ENCODE measurements at places on chromosomes 12 and 14.
A peak's percentile ranks its signal among the peaks of the same experiment; 100 is the strongest.

- no peak for DNase-seq
Measured at GRCh38 chr14:92217936-92218335, 96.2 kb downstream of the CPSF2 start.

DNA sequence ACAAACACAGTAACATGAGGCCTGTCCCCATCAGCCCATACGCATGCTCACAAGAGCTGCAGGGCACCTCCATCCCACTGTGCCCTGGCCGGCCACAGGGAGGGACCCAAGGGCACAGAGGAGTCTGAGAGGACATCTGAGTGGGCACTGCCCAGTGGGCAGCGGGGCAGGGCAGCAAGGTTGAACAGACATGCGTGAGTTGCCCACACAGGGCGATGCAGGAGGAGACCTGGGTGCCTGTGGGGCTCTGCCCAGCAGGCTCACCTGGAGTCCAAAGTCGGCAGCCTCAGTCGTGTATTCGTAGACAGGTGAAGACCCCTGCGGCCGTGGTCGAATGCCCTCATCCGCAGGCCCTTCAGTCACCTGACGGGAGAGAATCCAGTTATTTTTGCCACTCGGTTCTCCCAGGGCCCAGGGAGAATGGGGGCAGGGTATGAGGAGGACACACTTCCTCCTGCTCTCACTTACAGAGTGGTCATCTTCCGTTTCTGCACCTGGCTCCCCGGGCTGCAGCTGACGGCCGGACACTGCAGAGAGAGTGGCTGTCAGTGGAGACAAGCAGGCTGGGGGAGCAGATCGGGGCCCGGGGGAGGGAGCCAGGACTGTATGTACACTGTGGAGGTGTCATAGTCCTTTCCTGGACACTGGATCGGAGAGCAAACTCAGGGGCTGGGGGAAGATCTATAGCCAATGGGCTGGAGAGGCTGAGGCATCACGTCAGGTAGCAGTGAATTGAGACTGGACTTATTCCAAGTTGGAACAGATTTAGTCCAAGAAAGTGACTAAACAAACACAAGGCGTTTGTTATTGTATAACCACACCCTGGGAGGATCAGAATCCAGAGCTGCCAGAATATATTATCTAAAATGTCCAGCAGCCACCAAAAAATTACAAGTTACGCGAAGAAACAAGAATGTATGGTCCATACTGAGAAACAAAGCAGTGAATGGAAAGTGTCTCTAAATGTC lies 20.7 kb downstream of the AHNAK2 start:
- DNase-seq, result no peak

DNA sequence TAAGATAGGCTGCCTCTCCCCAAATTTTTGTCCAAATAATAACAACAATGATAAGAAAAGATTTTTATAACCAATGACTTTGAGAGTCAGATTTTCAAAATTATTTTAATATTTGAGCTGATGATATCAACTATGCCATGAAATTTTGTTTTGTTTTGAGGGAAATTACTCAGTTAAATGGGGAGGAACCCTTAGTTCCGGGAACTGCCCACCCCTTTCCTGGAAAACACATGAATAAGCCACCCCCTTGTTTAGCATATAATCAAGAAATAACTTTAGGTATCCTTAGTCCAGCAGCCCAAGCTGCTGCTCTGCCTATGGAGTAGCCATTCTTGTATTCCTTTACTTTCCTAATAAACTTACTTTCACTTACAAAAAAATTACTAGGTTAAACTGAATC lies 61.4 kb downstream of the HMGA2 start:
- no peak for DNase-seq

GRCh38 chr12:1507308-1507707 lies 87.1 kb downstream of the FBXL14 start:
- no peak for DNase-seq

DNA sequence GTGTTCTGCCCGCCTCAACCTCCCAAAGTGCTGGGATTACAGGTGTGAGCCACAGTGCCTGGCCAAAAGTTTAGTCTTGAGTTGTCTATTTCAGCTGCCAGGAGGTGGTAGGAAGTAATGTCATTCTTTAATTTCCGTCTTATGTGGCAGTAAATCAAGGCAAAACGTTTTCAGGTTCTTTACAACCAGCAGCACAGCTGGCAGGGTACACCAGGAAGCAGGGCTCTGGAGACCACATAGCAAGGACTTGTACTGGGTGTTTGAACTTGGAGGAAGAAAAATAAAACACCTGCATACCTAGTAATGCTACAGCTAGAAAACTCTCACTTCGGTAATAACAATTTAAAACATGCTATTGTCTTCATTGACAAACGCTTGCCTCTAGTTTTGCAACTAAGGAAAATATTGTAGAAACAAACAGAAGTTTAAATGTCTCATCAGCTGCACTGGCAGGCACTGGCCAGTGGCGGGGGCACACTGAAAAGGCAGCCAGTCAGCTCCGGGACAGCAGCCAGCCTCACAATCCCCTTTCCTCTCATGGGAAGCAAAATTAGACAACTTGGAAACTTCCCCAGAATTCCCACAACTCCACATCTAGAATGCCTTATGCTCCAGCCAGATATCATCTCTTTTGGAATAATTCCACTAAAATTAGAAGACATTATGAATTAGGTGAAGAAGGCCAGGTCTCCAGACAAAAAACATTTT lies 72.2 kb downstream of the CLIP1 start:
- DNase-seq, result no peak

DNA sequence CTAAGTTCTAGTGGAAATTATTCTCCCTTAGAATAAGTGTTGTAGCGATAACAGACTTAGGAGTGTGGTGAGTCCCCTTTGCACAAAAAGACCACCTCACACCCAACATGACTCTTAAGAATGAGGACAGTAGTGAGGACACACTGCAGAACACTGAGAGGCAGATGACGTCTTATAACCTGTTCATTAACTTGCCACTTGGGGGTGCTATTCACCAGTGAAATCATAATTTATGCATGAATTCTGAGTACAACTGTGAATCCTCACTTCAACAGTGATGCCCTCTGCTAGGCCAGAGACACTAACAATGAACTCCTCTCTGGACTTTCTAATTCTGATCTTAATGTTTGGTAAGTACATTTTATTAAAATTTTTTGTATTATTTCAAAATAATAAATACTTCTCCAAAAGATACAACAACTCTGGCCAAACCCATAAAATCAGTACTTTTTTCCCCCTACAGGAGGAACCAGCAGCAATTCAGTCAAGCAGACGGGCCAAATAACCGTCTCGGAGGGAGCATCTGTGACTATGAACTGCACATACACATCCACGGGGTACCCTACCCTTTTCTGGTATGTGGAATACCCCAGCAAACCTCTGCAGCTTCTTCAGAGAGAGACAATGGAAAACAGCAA lies 274.7 kb downstream of the DAD1 start:
- peak; percentile 66 for DNase-seq

DNA sequence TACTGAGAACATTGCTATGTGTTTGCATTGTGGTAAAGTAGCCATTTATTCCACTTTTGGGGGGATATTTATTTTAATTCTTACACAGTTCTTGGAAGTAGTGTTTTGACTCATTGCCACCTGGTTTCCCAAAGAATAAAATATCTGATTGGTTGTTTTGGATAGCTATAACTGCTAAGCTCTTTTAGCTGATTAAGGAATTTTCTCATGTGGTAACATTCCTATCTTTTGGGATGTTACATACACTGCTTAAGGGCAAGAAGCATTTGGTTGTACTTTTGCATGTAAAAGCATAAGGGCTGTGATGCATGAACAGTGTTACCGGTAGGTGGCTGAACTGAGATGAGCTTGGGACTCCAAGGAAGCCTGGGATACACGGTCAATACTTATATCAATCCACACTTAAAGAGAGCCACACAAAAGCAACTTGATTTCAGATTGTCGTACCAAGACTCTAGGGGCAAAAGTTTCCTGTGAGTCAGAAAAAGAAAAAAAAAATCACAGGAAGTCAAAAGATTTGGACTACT lies 71.4 kb upstream of the PRKD1 start:
- DNase-seq, result peak; percentile 8

- DNase-seq, result no peak
Measured at GRCh38 chr12:92879698-92880322, 49.3 kb downstream of the EEA1 start.

- no peak for DNase-seq
Measured at GRCh38 chr12:21546716-21547115, 20.6 kb downstream of the SPX start.

DNA sequence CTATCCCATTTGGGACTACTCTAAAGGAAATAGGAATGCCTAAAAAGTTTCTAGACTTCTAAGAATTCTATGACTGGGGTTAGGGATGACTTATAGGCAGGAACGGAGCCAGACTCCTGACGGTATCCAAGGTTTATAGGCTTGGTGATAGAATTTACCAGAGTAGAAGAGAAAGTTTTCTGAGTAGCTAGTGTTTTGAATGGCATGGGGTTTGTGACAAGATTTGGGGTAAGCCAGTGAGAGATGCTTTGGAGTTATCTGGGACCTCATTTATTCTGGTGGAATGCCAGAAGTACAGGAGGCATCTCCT lies 444.6 kb downstream of the RAD51B start:
- DNase-seq, result no peak

DNA sequence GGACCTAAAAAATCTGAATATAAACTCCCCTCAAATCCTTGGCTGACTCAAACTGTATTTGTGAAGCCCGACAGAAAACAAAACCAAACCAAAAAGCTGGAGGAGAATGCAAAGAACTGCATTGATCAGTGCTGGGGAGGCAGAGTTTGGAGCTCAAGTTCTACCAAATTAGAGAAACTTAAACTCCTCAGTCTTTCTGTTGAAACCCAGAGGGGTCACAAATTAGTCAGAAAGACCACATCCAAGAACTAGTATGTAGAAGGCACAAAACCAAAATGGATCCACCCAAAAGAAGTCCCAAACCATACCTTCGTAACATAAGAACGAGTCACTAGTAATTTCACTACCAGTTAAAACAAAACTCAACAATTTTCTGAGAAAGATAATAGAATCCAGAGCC lies 15.3 kb upstream of the PRKAB1 start:
- no peak for DNase-seq

DNA sequence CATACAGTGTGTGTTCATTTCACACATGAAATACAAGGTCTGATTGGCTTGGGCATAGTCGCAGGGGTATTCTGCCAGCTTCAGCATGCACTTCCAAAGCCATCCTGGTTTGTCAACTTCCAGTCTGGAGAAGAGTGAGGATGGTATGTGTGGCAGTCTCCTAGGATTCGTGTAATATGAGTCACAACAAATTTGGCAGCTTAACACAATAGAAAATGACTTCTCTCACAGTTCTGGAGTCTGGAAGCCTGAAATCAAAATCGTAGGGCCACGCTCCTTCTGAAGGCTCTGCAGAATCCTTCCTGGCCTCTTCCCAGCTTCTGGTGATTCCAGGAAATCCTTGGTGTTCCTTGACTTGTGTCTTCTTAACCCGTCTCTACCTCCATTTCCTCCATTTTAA lies 167.5 kb downstream of the PPM1H start:
- DNase-seq, result no peak

DNA sequence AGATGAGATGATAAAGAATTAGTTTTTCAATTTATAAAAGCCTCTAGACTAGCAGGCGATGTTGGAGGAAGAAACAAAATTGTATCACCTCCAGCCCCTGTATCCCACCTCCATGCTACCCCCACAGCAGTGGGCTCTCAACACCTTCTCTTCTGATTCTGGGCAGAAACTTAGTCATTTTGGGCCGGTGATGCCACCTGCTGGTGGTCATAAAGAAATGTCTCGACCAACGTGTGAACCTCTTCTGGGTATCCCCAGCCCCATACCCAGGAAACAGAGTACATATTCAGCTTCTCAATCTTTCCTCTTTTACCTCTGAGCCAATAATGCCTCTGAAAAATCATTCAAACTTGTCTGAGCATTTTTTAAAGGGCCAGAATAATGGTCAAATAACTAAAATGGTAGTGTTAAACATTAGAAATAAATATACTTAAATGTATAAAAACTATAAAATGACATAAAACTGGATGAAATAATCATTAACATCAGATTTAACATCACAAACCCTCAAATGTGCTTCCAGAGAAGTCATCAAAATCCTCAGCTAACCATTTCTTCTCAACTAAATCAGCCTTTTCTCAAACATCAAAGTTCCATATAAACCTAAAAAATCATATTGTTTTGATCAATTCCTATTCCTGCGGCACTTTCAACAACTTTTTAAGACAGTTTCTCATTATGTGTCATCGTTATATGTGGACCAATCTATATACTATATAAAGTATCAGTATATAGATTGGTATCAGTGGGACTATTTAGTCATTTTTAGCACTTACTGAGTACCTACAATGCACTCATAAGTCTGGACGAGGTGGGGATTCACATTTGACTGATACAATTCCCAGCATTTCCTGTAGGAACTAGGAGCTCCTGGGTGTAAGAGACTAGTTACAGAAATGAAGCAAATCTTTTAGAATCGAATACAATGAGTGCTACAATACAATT lies 69.4 kb downstream of the ATXN2 start:
- DNase-seq, result peak; percentile 86

DNA sequence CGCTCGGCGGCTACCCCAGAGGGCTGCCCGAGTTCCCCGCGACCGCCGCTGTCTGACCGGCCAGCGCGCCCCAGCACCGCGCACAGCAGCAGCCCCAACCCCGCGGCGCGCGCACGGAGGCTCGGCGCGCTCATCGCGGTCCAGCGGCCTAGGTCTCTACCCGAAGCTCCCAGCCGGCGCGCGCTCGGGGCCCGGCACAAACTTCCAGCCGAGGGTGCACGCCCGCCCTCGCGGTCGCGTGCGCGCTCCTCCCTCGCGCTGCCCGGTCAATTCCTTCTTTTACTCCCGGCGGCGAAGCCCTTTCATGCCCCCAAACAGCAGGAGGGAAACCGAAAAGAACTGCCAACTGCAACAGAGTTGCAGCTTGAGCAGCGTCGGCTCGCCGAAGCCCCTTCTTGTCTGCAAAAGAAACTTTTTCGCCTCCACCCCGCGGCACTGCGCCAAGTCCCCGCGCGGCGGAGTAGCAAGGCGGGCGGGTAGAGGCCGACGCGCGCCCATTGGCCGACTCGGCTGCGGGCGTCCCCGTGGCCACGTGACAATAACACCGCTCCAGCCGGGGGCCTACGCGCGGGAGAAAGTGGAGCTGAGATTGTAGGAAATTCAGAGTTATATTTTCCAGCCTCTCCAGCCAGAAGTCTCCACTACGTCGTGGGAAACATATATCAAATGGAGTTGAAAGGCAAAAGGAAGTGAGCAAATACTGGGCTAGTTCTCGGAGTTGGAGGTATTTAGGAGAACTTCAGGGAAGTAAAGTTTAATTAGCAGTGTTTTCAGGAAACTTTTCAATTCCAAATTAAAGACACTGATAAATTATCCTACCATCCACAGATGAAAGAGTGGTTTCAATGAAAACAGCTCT lies at the start of gene LRIG3:
Gene LRIG3, minus strand, starts transcription at position 403 of the 859 bp plus-strand sequence. Its CDS starts 269 bp downstream, at position 134.
- peak; percentile 92 for DNase-seq
